ENCODE measurements at places on chromosomes 13 and 19.
A peak's percentile ranks its signal among the peaks of the same experiment; 100 is the strongest.

GRCh38 chr19:5434970-5435641, 20.1 kb upstream of the ZNRF4 start:
- DNase-seq: peak; percentile 95

DNA sequence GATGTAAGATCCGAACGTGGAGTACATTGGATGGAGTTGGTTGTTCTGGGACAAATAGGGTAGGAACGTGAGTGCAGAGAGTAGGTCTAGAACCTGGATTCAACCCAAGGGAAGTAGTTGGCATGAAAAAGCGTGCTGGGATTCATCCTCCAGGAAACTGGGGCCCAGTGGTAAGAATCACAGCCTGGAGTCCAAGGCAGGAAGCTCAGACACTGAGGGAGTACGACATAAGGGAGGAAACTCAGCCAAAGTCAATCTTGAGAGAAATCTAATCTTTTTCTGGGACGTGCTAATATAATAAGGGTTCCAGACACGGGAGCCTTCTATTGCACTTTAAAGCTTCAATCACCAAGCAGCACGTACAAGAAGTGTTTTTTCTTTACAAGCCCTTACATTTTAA, 46.4 kb downstream of the DLEU7 start:
- peak; percentile 11 for DNase-seq

DNA sequence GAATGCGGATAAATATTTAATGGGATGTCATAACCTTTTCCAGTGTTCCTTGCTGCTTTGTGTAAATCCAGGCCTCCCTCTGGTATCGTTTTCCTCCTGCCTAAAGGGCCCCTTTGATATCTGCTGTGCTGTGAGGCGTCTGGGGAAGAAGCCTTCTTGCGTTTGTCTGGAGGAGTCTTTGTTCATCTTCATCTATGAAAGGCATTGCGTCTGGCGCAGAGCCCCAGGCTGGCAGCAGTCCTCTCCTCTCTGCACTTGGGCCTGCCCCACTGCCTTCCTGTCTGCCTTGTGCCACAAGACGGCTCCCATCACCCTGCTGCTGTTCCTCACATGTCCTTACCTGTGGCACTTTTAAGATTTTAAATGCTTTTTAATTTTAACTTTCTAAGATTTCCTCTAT, 9.8 kb downstream of the PROZ start:
- DNase-seq: no peak

GRCh38 chr19:35549174-35549788, 3.9 kb downstream of the TMEM147 start:
- DNase-seq: peak; percentile 74

DNA sequence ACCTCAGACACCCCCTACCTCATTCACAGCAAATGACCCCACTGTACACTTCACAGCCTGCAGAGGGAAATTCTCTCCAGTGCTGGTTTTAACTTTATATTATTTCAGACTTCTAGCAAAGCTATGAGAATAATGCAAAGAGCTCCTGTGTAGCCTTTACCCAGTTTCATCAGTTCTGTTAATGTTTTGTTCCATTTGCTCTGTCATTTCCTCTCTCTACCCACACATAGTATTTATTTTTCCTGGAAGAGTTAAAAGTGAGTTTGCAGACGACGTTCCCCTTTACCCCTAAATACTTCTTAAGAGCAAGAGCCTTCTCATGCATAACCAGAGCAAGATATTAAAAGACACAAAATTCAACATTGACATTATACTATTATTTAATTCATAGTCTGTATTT, 49.9 kb upstream of the ADGRE1 start:
- DNase-seq: no peak

GRCh38 chr19:2774083-2774679, 8.9 kb downstream of the SGTA start:
- no peak for DNase-seq

DNA sequence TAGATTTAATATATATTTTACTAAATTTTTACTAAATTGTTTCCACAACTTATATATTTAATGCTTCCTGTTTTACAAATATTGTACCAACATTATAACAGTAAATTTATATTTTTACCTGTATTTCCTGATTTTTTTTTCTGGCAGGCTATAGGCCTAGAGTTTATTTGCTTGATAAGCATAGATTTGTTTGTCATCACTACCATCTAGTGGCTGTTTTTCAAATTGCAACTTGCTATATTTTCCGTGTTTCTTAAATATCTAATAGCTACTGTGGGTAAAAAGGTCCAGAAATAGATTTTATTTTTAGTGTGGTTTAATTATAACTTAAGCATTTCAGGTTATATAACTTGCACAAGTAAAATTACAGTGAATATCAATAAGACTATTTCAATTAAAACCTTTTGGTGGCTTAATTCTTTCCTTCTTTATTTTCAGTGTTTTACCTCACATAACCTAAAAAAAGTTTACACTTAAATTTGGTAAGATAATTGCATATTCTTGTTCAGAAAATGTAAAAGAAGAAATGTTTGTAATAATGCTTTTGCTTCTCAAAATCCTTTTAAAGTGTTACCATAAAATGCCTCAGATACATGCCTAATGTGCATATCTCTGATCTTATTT, 60.6 kb downstream of the NDFIP2 start:
- peak; percentile 21 for DNase-seq

DNA sequence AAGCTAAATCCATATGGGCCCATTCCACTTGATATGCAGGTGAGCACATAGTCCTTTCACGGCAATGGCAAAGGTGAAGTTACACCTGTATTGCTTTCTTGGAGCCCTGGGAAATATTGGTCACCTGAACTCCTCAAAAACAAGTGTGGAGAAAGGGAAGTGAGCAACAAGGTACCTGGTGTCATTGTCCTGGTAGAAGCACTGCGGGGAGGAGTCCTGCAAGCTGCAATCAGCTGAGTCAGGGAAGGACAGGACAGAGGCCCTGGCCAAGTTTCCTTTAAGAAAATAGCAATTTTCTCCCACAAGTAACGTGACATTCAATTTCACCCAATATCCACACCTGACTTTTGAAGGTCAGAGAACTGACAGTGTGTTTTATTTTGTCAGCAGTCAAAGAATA, 389.1 kb downstream of the IRS2 start:
- no peak for DNase-seq

GRCh38 chr13:36157480-36157879, 26.3 kb upstream of the DCLK1 start:
- no peak for DNase-seq

- DNase-seq: no peak
These were observed 11.4 kb downstream of the SBK2 start for GRCh38 chr19:55525289-55526101.

GRCh38 chr13:97761796-97762540, 191.5 kb upstream of the IPO5 start:
- no peak for DNase-seq

GRCh38 chr13:44576351-44577235, 463 bp upstream of the TSC22D1 start:
- peak; percentile 9 for DNase-seq

DNA sequence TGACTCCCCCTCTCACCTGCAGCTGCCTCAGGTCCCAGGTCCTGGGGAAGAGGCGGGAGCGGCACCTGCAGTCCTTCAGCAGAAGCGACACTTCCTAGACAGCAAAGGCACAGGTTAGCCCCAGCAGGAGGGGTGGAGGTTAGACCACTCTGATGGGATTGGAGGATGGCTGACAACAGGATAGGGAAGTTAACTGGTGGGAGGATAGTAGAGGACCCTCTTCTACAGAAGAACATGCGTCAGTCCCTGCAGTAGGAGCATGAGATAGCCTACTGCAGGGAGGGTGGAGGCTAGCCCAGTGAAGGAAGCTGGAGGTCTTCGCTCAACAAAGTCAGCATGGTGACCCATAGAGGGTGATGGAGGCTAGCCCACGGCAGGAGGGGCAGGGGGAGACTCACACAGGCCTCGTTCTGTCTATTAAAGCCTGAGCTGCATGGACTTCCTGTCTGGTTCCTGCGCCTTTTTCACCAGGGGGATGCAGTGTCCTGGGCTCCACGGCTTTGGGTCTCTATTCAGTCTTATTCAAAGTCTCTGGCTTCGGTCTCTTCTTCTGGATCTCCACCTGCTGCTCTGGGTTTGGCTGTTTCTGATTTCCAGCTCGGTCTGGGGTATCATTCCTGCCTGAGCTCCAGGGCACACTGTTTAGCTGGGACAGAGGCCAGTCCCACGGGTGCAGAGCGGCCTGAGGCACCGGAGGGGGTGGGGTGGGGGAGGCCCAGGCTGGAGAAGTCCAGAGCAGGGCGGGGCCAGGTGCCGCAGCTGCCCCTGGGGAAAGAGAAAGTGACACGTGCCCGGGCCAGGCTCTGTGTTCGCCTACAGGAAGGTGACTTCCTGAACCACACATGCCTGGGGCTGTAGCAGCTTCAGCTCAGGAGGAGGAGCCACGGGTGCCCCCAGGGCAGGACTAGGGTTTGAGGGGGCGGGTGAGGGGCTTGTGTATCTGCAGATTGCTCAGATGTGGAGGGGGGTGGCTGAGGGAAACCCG, 7.3 kb downstream of the IFNL3 start:
- peak; percentile 38 for DNase-seq

GRCh38 chr13:46342538-46342937, 44.5 kb downstream of the RUBCNL start:
- no peak for DNase-seq

DNA sequence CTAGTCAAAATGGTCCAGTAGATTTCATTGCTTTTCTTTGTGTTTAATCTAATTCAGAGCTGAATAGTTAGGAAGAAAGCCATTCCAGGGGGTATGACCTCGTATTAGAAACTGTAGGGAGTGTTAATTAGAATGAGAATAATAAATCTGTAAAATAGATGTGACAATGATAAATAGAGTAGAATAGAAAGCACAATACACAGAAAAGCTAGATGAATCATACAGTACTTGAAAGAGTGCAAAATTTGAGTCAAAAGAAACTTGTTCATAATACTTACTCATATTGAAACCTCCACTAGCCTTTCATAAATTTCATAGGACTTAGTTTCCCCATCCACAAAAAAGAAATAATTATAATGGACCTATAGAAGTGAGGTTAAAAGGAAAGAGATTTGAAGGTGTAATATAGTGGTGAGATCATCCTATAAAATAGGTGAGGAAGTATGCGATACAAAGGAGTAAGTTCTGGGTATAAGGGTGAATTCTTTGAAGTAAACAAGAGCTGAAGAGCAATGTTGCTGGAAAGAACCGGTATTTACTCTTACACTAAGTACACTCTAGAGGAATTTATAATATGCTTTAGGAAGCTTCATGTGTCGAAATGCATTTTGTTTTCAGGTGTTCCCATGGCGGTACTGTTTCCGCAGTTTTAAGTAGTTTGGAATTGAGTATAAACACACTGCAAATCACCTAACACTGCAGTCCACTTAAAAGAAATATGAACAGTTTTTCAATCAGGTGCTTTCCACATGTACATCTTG, 21.9 kb downstream of the PCDH17 start:
- DNase-seq: no peak

DNA sequence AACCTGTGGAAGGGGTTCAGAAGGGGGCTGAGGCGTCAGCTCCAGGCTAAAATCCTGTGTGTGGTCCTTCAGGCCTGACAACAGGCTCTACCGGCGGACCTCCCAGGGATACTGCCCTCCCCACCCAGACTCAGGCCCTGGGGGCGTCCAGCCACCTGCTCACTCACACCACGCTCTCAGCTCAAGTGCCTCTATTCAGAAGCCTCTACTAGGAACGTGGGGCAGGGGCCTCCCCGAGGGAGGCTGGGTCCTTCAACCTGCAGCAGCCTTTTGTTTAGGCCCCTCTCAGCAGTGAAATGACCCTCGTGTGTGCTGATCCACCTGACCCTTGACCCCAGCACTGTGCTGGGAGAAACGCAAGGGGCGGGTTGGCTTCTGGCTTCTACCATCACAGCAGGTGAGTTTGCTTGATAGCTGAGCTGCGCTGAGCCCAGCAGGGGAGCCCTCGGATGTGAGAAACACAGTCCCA, 10.6 kb downstream of the PLPP2 start:
- no peak for DNase-seq

DNA sequence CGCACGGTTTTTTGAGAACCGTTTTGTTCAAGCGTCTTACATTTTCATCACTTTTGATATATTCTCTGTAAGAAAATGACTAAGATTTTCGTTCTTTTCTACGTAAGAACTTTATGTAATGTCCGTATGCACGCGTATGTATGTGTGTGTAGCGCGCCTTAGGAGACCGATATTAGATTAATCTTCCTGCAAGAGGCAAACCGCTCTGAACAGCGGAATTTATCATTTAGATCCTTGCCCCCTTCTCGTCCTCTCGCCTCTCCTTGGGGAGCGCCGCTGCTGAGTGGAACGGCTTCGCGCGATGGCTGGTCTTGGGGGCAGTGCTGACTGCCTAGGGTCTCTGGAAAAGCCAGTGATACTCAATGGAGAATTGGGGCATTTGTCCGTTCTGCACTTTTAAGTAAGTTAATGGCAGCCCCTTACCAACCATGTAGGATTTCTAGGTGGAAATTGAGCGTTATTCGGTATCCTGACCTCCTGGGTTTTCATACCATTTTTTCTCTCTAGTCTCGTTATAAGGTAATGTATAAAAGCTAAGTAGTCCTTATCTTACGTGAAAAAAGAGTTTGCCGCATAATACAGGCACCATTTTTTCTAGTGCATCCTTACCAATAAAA, 4.7 kb downstream of the MAB21L1 start:
- no peak for DNase-seq

GRCh38 chr19:14941189-14941588, at the start of gene OR7C2:
OR7C2 (plus strand) TSS chr19:14941489; CDS start chr19:14941489, 0 bp downstream.
- no peak for DNase-seq

DNA sequence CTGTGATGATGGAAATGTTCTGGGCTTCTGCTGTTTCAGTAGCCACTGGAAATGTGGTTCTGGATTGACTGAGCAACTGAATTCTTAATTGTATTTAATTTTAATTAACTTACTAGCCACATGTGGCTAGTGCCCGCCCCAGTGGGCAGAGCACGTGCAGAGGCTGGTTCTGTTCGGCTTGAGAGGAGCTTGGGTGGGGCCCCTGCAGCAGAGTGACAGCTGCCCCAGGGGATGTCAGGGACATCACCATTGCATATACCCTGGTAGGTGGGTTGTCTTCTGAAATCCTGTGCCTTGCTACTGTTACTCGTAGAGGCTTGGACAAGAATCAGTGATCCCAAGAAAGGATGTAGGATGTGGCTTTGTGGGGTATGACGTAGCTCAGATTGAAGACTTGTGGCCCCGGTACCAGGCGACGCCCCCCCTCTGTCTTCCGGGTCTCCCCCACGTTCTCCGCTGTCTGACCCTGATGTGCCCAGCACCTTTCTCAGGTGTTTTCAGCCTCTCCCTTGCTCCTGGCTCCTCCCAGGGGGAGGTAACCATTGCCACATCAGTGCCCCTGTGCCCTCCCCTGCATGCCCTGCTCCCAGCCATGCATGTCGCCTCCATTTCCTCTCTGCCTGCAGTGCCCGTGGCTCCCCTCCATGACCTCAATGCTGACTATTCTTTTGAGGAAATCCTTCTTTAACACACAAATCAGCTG, 102.6 kb upstream of the RNF113B start:
- DNase-seq: peak; percentile 29

GRCh38 chr13:100184095-100184494, 95.2 kb downstream of the PCCA start:
- DNase-seq: no peak

All from Daoy (cell line).